ENCODE measurements at places on chromosomes 5 and 9.

DNA sequence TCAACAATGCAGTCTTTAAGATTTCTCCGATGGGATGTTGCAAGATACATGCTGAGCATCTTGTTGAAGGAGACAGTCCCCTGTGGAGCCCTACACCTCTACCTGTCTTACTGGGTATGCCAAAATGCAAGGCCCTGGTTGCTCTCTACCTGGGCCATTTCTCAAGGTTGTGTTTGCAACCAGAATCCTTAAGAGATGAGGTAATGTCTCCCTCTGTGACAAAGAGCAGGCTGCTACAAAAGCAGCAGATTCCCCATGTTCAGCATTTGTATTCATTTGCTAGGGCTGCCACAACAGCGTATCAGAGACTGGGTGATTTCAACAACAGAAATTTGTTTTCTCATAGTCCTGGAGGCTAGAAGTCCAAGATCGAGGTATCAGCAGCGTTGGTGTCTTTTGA lies 138.4 kb upstream of the RPS23 start:
- DNase-seq = no peak

DNA sequence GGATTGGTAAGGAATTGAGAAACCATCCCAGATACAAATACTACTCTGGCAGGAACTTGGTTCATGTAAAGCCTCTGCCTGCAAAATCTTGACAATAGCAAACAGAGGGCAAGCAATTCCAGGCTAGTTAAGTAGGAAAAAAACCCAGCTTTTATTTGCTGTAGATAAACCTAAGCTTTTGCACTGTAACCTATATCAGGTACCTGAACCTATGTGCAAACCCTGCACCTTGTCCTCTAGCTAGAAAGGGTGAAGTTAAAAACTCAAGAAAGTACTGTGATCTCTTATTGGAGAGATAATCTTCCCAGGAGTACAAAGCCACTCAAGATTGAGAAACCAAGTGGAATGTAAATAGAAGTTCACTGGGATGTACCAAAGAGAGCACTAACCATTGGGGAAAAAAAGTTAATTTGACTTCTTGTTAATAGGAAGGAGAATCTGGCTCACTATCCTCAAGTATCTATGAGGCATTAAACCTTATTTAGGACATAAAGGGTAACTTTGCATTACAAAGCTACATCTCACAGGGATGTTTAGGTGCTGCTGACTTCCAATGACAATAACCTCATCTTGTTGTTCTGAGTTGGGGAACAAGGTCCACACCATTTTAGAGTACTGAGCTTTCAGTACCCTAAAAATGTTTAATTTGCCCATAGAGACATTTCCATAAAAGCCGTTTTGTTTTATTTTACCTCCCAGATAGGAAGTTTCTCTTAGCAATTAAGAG lies 73.8 kb upstream of the PCA3 start:
- no peak for DNase-seq

GRCh38 chr9:75712700-75713099 lies 177.8 kb upstream of the PCSK5 start:
- DNase-seq = no peak

DNA sequence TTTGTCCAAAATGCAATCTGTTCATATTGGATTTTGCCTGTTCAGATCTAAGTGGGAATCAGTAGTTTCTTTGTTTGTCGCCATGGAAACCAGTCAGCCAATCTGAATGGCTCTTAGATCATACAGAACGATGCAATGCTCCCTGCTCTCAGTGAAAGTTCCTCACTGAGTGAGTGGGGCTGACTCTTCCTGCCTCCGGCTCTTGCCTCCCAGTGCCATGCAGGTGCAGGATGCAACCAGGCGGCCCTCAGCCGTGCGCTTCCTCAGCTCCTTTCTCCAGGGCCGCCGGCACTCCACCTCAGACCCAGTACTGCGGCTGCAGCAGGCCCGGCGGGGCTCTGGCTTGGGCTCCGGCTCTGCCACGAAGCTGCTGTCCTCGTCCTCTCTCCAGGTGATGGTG lies at the start of gene PTPDC1:
Gene PTPDC1, plus strand, starts transcription at position 151 of the 400 bp plus-strand sequence. Its CDS starts 67 bp downstream, at position 218.
- DNase-seq = no peak

- no peak for DNase-seq
These were observed 46.4 kb upstream of the SEMA4D start for GRCh38 chr9:89544279-89544661.

DNA sequence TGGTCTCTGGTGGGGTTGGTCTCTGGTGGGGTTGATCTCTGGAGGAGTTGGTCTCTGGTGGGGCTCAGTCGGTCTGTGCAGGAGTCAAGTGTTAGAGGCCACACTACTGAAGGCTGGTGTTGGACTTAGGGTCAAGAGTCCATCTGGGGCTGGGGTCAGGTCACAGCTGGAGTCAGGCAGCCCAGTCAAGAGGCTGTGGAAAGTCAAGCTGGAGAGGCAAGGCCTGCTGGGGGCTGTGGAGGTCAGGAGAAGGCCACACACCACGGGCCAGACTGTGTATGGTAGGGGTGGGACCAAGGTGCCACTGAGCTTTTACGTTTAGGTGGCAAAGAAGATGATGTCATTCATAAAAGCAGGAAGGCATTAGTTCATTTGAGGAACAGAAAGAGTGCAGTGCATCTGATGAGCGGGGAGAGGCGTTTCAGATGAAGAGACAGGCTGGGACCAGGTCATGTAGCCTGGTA lies 16.7 kb upstream of the CD74 start:
- no peak for DNase-seq

DNA sequence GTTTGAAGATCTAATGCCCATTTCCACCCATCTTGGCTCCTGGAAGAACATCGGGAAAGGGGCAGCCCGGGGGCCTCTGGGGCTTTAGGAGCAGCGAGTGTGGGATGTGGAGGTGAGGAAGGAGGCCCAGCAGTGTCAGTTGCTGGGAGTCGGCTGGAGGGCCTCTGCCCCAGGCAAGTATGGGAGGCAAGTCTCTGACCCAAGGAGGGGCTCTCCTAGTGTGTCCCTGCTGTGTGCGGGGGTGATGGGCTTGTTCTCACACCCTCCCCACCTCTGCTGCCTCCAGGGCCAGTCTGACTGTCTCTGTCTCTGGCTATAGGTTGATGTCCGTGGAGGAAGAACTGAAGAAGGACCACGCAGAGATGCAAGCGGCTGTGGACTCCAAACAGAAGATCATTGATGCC lies 129.7 kb downstream of the DAB2IP start:
- DNase-seq = no peak

DNA sequence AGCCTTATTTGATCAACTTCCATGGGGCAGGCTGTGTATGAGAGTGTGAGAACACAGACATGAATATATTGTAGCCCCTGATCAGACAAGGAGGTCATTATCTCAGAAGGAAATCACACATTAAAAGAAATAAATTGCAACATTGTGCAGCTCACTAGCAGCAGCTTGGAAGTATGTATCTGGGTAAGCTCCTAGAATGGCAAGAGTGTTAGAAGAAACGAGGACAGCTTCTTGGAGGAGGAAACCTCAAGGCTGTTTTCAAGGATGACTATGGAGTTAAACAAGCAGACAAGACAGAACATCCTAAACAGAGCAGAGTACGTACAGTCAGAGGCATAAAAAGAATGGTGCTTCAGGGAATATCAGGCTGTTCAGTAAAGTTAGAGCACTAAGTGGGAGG lies 511.0 kb downstream of the SLCO4C1 start:
- DNase-seq = no peak

DNA sequence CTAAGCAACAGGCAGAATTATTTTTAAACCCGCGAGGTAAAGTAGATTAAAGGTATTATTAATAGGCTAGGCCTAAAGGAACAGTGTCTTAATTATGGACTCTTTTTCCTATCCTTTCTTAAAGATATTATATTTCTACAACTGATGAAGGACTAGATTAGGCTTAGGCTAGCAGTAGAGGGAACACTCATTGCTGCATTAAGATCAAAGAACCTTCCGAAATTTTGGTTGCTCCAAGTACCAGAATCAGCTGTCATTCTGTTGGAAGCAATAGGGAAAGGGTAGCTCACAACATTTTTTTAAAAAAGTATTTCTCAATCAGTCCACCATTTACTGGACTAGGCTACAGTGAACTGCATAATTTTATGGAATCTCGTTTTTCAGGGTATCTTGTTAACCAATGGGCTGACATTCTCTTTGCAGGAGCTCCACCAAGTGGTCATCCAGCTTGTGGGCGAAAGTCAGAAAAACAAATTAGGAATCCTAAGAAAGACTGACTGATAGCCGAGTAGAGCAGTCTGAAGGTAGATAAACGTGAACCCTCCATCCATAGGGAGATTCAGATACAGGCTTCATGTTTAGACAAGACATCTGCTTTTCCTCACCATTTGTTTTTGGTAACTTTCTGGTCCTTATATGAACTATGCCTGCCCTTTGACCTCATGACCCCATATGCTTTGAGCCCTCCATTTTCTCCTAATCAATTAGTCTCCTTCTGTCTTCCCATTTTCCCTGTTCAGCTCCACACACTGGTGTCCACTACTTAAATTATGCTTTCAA lies 103.6 kb upstream of the CHD1 start:
- DNase-seq = no peak

- DNase-seq = no peak
These were observed 124.6 kb upstream of the TAF11L2 start for GRCh38 chr5:17373406-17373805.

- no peak for DNase-seq
These were observed 20.2 kb downstream of the SIL1 start for GRCh38 chr5:139177809-139178588.

- DNase-seq = no peak
These were observed 674.0 kb downstream of the MAT2B start for GRCh38 chr5:164179406-164179805.

DNA sequence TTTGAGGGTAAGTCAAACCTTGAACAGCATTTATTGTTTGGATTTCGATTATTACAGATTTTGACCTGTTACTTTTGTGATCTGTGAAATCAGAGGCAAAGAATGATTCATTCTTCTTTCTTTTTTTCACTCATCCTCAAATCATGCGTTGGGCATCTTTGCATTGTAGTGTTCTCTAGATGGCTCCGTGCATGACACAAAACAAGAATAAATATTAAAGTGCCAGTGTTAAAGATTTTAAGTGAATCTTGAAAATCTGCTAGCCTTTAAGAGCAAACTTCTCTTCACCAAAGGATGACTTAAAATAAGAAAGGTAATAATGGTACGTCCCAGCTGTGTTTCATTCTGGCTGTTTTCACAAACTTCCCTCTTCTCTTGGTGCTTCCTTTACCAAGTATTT lies 361.9 kb upstream of the SMARCA2 start:
- no peak for DNase-seq

DNA sequence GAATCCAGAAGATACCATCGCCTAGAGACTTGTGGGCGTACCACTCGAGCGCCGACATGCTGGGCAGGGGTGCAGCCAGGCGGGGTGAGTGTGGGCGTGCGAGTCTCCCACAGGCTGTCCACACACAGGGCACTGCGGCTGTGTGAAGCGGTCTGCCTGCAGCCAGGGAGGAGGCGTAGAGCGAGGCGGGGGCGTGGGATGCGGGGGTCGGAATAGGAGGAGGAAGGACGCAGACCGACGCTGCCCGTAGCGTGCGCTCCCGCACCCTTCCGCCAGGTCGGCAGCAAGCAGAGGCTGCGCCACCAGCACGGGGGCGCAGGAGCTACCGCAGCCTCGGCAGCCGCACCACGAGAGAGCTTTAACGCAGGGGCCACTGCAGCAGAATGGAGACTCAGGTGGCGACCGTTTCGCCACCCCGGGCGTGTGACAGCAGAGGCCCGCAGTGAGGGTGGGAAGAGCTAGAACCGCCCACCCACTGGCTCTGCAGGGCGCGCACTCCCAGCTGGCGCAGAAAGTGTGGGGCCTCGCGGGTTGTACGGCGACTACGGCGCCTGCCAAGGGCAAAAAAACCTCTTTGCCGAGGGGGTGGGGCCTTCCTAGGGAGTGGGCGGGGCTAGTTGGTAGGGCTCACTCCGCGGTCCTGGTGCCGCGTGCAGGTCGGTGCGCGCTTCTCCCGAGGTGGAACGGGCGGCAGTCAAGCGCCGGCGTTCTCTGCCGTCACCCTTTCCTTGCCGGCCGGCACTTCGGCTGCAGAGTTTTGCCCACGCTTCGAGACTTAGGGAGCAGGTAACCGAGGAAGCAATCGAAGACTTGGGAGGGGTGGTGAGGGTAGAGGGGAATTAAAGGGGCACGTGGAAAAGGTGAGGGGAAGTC lies at the start of the genes MBLAC2 and POLR3G:
Gene MBLAC2, minus strand, starts transcription at position 537 of the 873 bp plus-strand sequence. Its CDS starts 479 bp downstream, at position 58.
Gene POLR3G, plus strand, starts transcription at position 630 of the 873 bp plus-strand sequence. CDS start 10,704 bp downstream, outside the sequence.
- peak; percentile 85 for DNase-seq

GRCh38 chr9:131238402-131239021 lies 37.8 kb downstream of the FAM78A start:
- no peak for DNase-seq

DNA sequence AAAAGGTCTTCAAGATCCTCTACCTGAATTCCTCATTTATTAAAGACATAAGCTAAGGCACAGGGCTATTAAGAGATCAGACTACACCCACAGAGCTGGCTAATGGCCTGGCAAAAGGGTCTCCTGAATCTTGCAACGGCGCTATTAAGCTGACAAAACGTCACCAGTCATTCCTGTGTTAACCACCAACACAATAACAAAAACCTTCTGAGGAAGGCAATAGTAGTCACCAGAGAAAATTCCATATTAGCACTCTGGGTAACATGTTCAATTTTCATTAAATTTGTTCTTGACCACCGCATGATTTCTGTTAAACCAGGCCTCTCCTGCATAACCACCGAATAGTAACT lies 77.0 kb downstream of the GNAQ start:
- DNase-seq = no peak

- DNase-seq = no peak
These were observed 41.3 kb downstream of the RECK start for GRCh38 chr9:36078051-36078450.

DNA sequence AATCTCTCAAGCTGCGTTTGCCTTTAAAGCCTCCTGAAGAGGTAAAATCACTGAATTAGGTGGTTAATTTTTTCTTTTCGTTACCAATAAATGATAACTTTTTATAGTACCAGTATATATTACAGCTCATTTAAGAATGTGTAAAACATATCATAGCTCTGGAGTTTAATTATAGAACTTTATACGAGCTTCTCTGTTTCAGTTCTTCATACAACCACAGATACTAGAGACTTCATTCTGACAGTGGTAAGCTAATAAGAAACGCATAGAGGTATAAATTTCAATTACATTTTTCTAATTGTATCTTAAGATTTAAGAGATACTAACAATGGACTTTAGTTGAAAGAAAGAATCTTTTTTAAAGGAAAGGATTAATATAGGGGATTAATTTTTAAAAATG lies 73.9 kb downstream of the PBX3 start:
- no peak for DNase-seq

GRCh38 chr5:143488381-143488780 lies 84.9 kb upstream of the NR3C1 start:
- DNase-seq = no peak

DNA sequence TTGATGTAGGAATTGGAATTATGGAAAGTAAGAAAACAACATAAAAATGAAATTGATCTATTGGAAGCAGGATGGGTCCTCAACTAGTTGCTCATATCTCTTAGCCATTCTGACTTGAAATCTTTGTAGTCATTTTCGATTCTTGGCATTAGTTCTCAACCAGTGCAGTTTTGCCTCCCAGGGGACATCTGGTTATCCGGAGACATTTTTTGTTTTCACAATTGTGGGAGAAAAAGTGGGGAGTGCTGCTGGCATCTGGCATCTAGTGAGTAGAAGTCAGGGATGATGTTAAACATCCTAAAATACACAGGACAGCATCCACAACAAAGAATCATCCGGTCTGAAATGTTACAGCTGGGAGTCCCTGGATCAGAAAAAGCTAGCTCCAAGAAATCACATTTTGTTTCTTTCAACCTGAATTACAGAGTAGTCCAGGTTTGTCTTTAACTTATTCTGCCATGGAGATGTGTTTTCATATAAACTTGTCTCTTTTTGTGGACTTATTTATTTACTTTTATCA lies 74.9 kb downstream of the FBXL7 start:
- no peak for DNase-seq

- DNase-seq = no peak
These were observed 2.7 kb downstream of the EEIG1 start for GRCh38 chr9:127977884-127978647.

GRCh38 chr5:62829604-62829986 lies 251.0 kb downstream of the LRRC70 start:
- DNase-seq = no peak

GRCh38 chr5:26757941-26758340 lies 280.4 kb downstream of the CDH9 start:
- no peak for DNase-seq
